ENCODE measurements at places on chromosomes 1 and 21.

DNA sequence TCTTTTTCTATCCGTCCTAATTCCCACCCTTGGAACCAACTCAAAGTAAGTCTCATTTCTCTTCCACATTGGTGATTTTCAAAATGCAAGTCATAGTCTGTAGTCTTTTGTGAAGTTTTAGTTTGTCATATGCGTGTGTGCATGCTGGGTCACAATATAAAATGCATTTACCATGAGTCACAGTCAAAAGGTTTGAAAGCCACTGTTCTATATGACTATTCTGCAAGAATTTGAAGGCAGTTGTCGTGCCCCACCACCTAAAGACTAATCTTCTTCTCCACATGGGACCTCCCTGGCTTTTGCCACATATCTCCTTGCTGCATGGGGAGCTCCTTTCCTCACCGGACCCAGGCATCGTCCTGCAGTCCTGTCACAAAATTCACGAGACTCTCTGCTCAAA lies 1.6 kb downstream of the STPG1 start:
- no peak for DNase-seq

DNA sequence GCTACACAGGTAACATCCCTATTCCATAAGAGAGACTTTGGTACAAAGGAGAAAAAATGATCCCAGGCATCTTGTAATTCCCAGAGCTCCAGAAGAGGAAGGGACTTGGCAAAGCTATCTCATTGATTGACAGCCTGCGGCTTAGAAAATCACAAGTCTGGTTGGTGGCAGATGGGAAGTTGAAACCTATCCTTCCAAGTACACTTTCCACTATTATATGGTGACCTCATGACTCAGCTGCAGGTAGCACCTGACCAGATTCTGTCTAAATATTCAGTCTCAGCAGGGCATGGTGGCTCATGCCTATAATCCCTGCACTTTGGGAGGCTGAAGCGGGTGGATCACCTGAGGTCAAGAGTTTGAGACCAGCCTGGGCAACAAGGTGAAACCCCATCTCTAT lies 89.9 kb downstream of the TIAM1 start:
- DNase-seq: no peak

DNA sequence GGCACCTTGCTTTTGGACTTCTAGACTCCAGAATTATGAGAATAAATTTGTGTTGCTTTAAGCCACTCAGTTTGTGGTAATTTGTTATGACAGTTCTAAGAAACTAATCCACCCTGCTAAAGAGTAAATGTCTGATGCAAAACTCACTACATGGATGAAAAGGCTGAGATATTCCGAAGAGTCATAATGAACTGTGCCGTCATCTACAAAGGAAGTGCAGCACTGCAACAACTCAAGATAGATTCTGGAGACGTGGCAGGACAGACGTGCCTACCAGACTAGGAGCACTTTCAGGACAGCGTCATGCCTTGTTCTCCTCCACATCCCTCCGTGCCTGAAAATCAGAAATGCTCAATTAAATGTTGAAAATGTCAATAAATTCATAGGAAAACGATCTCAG lies 24.4 kb upstream of the IRF2BP2 start:
- DNase-seq: no peak

DNA sequence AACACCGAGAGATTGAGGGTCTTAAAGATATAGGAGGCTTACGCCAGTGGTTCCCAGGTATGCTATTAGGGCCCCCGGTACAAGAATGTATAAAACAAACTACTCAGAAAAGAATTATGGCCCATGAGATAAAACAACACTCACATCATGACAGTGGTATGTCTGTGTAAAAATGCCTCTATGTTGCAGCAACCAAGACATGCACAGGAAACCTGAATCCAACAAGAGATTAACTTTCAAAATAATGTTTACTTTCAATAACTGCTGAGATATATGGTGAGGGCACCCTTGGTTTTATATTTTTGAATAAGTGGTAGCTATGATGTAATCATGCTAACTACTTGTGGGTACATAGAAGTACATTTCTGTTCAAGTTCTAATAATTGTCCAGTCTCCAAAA lies 74.9 kb downstream of the PUM1 start:
- DNase-seq: no peak

- DNase-seq: no peak
These were observed 407.0 kb downstream of the PTPRU start for GRCh38 chr1:29643281-29643680.

DNA sequence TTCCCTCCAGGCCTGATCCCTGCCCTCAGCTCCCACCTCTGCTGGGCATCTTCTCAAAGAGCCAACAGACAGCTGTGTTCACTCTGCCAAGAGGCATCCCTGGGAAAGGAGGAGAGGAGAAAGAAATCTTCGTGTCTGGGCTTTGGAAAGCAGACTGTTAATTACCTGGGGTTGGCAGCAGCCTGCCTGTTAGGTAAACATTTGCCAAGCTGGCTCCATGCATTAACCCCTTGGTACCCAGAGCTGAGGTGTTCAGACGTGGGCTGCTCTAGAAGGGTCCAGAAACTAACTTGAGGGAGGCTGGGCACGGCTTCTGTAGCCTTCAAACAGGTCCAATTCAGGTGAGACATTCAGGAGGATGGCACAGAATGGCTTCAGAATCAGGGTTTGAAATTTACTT lies 8.7 kb upstream of the EXTL1 start:
- no peak for DNase-seq

DNA sequence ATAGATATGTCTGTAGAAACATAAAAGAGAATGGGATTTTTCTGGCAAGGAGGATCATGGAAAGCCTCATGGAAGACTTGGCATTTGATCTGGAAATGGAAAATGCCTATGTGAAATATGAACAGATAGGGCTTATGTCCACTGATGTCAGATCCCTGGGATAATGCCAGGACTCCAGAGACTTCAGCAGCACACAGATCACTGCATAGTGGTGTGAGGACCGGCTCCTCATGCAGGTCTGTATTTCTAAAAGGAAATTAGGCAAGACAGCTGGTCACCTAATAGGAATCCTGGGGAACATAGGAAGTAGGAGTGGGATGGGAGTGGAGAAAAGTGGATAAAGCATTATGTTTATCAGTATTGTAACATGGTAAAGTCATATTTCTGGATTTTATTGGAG lies 56.8 kb upstream of the IPO9 start:
- no peak for DNase-seq

DNA sequence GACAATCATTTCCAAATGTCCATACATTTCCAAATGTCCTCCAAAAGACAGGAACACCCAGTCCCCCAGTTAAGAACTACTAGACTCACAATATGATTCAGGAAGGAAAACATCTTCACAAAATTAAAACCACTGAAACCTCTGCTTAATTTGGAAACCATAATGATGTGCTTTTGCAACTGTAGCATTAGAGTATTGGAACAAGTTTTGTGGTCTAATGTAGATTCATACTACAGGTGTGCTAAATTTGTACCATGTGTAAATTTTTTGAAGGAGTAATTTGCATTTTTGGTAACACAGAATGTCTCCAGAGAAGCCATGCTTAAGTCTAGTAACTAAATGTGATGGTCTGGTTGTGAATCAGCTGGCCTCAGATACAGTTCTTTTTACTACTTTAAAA lies 129.6 kb downstream of the DPYD start:
- no peak for DNase-seq

GRCh38 chr1:30685796-30686165 lies 37.6 kb downstream of the MATN1 start:
- DNase-seq: no peak

DNA sequence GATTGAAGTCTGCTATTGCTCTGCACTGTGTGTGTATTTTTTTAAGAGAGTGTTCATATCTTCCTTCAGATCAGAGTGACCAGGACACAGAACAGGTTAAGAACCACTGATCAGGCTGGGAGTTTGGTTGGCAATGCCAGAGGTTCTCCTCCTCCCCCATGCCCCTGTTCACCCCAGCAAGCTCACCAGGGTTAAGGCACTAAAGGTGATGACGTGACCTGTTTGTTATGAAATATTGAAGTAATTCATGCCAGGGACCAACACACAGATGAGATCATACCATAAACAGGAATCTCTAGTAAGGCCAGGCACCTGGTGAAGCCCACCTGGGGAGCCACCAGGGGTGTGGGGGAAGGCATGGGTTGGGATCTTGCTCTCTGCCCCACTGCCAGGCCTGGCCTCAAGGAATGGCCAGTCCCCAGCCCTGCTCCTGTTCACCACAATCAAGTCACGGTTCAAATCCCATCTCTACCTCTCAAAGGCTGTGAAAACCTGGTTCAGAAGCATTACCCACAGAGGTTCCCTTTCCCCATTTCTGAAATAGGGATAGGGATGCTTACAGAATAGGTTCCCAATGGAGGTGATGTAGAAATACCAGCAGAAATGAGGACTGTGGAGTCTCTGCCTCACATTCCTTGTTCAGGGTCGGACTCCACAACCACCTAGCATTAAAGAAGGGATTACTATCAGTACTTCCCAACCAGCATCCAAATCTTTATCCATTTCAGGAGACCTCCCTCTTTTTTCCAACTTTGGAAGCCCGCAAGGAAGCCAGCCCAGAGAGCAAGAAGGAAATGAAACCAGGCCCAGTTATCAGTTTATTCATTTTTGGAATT lies 2.4 kb downstream of the ID3 start:
- DNase-seq: peak; percentile 71

DNA sequence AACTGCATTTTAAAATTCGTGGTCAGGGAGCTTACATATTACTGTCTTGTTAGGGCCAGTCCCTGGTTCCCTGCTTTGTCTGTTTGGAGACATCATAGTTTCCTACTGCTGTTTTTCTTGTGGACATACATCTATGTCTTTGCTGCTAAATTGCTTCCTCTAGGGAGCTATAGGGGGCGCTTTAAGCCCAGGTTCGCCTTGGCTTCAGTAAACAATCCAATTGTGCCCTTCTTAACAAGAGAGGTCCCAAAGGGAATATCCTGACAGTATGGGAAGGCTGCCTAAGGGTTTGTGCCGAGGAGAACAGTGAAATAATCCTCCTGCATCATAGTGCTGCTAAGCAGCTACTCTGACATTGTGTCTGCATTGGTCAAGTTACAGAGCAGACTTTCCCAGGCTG lies 112.5 kb downstream of the USH2A start:
- peak; percentile 15 for DNase-seq

DNA sequence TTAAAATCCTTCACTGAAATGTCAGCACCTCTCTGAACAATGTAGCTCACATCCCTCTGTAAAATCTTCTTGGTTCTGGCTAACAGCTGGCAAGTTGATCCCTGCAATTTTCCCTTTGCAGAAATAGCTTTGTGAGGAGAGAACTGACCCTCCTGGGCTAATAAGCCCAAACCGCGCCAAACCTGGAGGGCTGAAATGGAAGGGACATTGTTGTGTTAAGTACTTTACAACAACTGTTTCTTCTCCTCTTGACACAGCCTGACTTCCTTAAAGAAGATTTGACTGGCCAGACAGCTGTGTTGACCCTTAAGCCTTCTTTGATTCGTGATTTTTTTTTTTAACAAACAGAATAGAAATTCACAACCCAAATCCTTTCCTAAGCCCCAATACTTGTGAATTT lies 5.7 kb downstream of the LMX1A start:
- no peak for DNase-seq

DNA sequence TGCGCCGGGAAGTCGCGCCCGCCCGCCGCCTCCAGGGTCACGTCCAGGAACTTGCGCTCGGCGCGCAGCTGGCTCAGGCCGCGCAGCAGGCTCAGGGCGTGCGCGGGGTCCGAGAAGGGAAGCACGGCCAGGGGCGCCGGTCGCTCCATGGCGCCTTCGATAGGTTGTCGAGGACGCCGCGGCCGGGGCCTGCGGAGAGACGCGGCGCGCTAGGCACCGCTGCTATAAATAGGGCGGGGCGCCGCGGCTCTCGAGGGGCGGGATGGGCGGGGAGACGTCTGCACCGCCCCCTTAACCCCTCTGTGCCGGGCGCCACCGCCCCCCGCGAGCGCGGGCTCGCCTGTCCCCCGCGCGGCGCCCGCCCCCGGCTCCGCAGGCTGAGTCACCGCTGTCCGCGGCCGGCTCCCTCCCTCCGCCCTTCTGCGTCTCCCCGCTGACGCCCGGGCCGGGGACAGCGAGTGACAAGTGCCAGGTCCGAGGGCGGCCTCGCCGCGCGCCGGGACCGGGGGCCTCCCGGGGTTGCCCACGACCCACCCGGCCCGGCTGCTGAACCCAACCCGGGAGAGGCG lies at the start of gene KLHL21:
Gene KLHL21, minus strand, starts transcription at position 201 of the 569 bp plus-strand sequence. Its CDS starts 52 bp downstream, at position 149.
- peak; percentile 54 for DNase-seq

DNA sequence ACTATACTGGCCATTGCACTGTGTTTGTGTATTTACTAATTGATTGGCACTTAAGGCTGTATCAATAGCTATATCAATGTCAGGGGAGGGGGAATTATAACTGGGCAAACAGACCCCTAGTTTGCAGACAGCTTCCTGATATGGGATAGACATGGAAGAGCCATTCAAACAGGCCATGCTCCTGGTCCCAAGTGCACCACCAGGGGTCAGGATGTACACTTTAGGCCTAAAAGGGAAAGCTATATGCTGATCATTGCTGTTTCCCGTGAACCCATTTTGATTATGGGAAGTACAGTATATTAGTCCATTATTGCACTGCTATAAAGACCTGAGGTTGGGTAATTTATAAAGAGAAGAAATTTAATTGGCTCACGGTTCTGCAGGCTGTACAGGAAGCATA lies 124.9 kb upstream of the BACE2 start:
- DNase-seq: no peak

- DNase-seq: no peak
These were observed 345.7 kb downstream of the ZNF326 start for GRCh38 chr1:90340606-90341005.

- DNase-seq: no peak
These were observed 12.8 kb downstream of the MED18 start for GRCh38 chr1:28341591-28341990.

DNA sequence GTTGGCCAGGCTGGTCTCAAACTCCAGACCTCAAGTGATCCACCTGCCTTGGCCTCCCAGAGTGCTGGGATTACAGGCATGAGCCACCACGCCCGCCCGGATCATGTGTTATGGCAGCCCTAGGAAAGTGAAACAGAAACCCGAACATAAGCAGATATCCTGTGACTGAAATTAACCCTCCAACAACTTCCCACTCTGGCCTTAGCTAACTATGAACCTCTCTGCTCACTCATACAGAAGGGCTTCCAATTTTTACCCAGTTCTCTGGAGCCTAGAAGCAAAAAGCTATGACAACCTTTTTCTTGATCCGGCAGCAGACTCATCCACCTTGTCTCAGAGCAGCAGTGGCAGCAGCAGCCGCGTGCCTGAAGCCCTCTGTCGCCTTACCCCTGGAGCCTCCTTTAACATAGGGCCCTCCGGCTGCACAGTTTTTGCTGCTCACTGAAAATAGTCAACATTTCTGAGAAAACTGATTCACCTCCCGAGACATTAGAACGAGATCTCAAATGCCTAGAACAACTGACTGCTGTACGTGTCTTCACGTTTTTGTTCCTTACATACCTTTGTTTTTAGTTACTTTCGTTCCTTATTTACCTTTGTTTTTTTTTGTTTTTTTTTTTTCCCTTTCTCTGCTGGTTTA lies 9.3 kb downstream of the CBR1 start:
- DNase-seq: no peak

GRCh38 chr1:29644812-29645211 lies 408.5 kb downstream of the PTPRU start:
- no peak for DNase-seq

GRCh38 chr1:246624091-246624490 lies 57.8 kb downstream of the CNST start:
- DNase-seq: no peak

Data from retinal pigment epithelial cell (primary cell).